Glomerular endothelial cell (primary cell): ENCODE measurements at places on chromosomes 5 and 9. TPM values are rescaled to one million over a fixed set of nuclear protein-coding genes. Genes with fewer than 3 reads are reported as not detected.

Gene RANBP17
- total RNA-seq: 11.4 and 12.9 TPM in 2 replicates

Gene DRD1
- total RNA-seq: not detected in 2 replicates

Gene SPINK13
- total RNA-seq: not detected in 2 replicates

Gene TRPM6
- 0.12 and 0.19 TPM in 2 replicates for total RNA-seq

Gene AJM1
- 0.48 and 1.6 TPM in 2 replicates for total RNA-seq

Gene SLC9A3
- total RNA-seq: 2.2 and 3.1 TPM in 2 replicates

Gene VLDLR
- total RNA-seq: 18.0 and 33.3 TPM in 2 replicates

Gene PCDHGB7
- total RNA-seq: 14.1 and 23.4 TPM in 2 replicates

Gene PLEKHG4B
- total RNA-seq: 0.06 and 0.48 TPM in 2 replicates
